ENCODE measurements at places on chromosomes 3 and 15. TPM values are rescaled to one million over a fixed set of nuclear protein-coding genes. Genes with fewer than 3 reads are reported as not detected.

The ZCWPW2 gene
- total RNA-seq = not detected

The NANOGP8 gene
- total RNA-seq = not detected

DNA sequence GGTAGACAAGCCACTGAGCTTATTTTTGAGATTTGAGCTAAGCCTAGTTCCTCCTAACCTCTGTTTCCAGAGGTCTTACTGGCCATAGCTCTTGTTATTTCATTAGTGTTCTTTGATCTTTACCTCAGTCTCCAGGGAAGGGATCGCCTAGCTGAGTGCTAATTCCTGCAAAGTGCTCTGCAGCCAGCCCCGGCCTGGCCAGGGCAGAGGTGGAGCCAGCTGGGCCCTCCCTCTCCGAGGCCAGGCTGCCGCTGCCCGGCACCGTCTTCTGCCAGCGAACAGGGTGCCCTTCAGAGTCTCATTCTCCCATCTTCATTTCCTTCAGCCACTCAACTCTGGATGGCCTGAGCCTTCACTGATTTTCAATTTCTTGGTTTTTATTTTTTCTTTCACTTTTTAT, 19.7 kb downstream of the FAN1 start:
- H3K4me1 ChIP-seq = peaks cover 10% of the 10 kb centered on the region
- no peak overlapping the region for H3K27ac ChIP-seq
- no peak overlapping the region for H3K4me3 ChIP-seq

DNA sequence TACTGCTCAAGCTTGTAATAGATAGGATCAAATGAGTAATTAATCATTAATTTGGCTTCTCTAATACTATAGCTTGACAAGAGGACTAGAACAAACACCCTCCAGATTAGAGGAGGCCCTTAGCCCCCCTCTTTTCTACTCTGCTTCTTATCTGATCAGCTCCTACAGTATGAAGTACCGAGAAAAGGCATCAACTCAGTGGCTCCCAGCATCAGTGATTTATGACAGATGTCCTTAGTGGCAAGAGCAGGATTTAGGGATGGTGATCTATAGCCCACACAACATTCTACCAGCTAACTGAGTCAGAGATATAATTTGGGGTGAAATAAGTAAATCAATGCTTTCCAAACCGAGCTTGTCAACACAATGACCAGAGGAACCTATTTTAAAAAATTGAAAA, 541.1 kb downstream of the NLGN1 start:
- H3K27me3 ChIP-seq = no peaks in the 10 kb centered on the region
- H3K4me1 ChIP-seq = peaks cover 9% of the 10 kb centered on the region
- H3K27ac ChIP-seq = no peak overlapping the region

DNA sequence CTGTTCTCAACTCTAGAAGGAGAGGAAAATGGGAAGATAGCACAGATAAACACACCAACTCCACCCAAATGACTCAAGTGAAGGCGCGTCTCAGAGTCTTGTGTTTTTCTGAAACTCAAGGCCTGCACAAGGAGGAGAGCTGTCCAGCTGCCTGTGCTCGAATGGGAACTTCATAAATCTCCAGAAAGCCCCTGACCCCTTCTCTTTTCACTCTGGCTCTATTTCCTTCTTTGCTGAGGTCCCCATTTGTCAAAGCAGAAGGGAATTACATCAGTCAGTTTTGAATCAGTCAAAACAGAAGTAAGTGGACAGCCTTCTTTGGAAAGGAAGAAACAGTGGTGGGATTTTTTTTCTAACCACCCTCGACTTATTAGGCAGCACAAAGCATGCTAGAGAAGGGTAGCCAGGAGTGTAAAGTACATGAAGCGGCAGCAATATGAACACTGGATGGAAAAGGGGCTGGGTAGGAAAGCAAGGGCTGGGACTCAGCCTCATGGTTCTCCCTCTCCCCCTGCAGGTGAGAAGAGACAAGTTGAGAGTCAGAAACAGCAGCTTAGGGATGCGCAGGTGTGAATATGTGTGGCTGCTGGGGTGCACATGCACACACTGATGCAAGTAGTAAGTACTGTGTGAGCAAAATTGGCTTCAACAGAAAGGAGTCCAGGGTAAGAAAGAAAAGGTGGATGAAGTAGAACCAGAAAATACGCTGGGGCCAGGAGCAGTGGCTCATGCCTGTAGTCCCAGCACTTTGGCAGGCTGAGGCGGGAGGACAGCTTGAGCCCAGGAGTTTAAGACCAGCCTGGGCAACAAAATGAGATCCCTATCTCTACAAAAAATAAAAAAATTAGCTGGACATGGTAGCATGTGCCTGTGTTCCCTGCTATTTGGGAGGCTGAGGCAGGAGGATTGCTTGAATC, 36.6 kb upstream of the MAGEF1 start:
- DNase-seq = peak; percentile 70
- no peak overlapping the region for H3K27ac ChIP-seq
- H3K4me1 ChIP-seq = peaks cover 8% of the 10 kb centered on the region
- H3K27me3 ChIP-seq = 0 out of 2 replicates have a peak, but pooled peaks cover 4% of the 10 kb centered on the region
- H3K4me3 ChIP-seq = no peak overlapping the region
- H3K36me3 ChIP-seq = no peaks in the 10 kb centered on the region

- H3K4me3 ChIP-seq = no peak overlapping the region
- H3K27ac ChIP-seq = no peak overlapping the region
- peak; percentile 4 for DNase-seq
- H3K36me3 ChIP-seq = no peaks in the 10 kb centered on the region
- H3K27me3 ChIP-seq = no peaks in the 10 kb centered on the region
These were observed 146.1 kb downstream of the AQP9 start for GRCh38 chr15:58284293-58284692.

- no peak overlapping the region for H3K27ac ChIP-seq
- no peaks in the 10 kb centered on the region for H3K27me3 ChIP-seq
- DNase-seq = no peak
- H3K4me3 ChIP-seq = no peak overlapping the region
- no peaks in the 10 kb centered on the region for H3K36me3 ChIP-seq
These were observed 2.6 kb upstream of the NSMCE3 start for GRCh38 chr15:29272219-29272618.

DNA sequence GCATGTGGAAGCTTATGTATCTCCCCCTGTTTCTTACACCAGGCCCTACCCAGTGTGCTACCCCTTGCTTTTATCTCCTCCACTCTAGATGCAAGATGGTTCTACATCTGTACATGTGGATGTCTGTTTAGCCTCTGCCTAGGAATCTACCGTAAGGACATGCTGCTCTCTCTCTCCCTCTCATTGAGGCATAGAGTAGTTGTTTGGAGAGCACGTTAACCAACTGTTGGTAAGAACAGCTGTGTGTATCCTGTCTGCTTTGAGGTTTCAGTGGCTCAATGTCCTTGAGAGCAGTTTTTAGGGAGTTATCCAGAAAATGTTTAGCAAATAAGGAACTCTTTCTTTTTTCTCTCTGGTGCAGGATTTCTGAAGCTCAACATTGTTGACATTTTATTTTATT, 152.8 kb downstream of the DNAJB8 start:
- no peak for DNase-seq
- no peaks in the 10 kb centered on the region for H3K27me3 ChIP-seq
- no peak overlapping the region for H3K27ac ChIP-seq
- H3K4me1 ChIP-seq = no peaks in the 10 kb centered on the region

DNA sequence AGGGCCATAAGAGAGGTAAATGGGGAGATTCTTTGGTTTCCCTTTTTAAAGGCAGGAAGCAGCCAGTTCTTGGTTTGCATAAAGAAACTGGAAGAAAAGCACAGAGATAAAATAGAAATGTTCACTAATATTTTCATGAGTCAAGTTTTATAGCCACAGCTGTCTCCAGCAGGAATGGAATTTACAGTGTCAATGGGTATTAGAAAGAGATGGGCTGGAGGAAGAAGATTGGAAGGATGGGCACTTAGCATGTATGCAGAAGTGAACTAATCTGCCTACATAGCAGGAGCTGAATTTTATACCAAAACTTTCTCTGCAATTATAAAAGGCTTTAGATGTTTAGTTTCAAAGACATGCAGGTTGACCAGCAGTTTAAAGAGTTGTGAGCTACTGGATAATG, 521.9 kb upstream of the GOLIM4 start:
- DNase-seq = no peak
- H3K36me3 ChIP-seq = no peaks in the 10 kb centered on the region
- H3K4me1 ChIP-seq = no peaks in the 10 kb centered on the region
- H3K4me3 ChIP-seq = no peak overlapping the region

- no peak overlapping the region for H3K4me3 ChIP-seq
- DNase-seq = peak; percentile 80
- no peak overlapping the region for H3K27ac ChIP-seq
- H3K36me3 ChIP-seq = no peaks in the 10 kb centered on the region
- H3K27me3 ChIP-seq = no peaks in the 10 kb centered on the region
These were observed 30.7 kb downstream of the LMCD1 start for GRCh38 chr3:8532251-8532871.

DNA sequence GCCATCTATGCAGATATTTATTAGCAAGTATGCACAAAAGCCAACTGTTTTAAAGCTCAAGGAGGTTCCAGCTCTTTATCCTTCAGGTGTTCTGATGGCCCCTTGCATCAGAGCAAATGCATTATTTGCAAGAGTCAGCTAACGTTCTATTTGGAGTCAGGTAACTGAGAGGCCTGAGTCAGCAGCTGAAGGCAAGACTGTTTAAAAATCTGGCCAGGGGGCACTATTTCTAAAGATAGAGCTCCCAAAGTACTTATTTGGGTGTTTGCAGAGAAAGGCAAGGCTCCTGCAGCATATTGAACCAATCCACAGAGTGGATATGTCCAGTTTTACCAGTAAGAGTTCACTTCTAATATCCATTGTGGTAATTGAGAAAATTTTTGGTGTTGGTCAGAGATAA, 146.1 kb downstream of the LRTM1 start:
- no peaks in the 10 kb centered on the region for H3K27me3 ChIP-seq
- H3K27ac ChIP-seq = no peak overlapping the region
- no peaks in the 10 kb centered on the region for H3K4me1 ChIP-seq
- H3K36me3 ChIP-seq = no peaks in the 10 kb centered on the region
- H3K4me3 ChIP-seq = no peak overlapping the region

Measured in PC-3 (cell line).